Stimulated activated CD4-positive, alpha-beta T cell treated with anti-CD3 and anti-CD28 coated beads, Interleukin-4, amount 100 ng/mL, for 4 hours (primary cell): ENCODE measurements at places on chromosomes 3 and 15.

- DNase-seq = no peak
These were observed 22.3 kb downstream of the FANCD2OS start for GRCh38 chr3:10085738-10086137.

GRCh38 chr3:12578742-12579141 is 21.9 kb downstream of the MKRN2 start:
- DNase-seq = no peak

DNA sequence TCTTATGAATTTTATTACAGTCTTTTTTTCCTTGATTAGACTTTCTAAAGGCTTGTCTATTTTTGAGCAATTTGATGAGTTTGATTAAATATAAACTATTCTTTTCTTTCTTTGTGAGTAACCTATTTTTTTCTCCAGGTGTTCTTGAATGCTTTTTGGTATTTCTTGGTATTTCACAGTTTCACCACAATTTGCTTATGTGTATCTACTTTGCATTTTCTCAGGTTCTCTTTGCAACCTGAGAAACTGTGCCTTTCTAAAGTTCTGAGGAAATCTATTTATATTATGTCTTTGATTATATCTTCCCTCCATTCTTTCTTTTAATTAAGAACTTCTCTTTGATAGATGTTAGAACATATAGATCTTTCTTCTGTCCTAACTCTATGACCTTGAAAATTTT is 117.1 kb upstream of the MLF1 start:
- no peak for DNase-seq

DNA sequence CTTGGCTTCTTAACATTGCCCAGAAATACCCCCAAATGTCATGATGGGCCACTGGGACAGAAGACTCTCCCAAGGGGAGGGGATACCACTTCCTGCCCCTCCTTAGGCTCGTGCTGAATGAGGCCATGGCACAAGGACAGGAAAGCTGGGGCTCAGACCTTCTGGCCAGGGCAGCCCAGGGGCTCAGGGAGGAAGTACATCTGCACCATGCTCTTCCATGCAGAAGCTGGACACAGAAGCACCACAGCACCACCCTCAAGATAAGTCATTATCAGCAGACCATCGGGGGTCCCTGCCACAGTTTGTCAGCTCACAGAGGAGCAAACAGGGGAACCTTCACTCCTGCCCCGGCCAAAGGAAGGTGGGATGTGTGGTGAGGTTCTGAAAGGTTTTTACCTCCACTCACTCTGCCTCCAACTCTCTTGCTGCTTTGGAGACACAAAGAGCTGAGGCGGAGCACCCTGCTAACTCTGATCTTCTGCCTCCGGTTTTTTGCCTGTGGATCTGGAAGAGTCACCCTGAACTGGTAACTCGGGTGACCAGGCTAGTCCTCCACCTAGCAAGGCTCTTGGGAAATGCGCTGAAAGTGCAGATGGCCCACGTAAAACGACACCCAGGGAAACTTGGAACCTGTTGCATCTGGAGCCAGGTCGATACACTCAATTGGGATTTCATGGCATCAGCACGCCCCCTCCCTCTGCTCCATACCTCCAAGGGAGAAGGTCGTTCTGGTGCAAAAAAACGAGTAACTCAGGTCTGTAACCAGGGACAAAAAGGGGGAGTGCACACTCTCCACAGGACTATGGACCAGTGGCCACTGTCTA is 8.3 kb downstream of the BMF start:
- DNase-seq = no peak

- DNase-seq = no peak
These were observed 10.9 kb downstream of the SLC35A5 start for GRCh38 chr3:112572701-112573100.

DNA sequence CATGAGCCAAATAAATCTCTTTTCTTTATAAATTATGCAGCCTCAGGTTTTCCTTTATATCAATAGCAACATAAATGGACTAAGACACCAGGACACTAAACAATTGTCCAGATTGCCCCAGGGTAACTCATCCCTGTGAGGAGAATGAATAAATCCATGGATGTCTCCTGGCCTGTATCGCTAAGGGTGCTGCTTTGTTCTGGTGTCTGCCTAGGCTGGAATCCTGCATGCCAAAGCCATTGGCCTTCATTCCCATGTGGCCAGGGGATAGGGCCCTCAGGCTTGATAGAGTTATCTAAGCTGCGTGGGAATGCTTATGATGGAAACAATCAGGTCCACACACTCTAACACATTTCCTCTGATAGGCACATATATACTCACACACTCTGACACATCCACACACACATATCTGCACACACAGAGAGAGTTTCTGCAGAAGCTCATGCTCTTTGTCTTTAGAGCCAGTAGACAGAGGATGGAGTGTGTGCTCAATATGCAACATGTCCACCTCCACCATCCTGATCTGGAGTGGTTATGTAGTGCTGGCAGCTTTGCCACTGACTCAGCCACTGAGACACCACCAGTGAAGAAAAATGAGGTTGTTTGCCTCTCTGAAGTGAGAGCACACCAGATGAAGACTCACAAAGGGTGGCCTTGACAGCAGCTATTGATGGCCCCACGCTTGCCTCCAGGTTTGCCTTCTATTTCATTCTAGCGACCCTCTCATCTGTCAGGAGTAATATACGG is 24.0 kb upstream of the DGKG start:
- DNase-seq = no peak

DNA sequence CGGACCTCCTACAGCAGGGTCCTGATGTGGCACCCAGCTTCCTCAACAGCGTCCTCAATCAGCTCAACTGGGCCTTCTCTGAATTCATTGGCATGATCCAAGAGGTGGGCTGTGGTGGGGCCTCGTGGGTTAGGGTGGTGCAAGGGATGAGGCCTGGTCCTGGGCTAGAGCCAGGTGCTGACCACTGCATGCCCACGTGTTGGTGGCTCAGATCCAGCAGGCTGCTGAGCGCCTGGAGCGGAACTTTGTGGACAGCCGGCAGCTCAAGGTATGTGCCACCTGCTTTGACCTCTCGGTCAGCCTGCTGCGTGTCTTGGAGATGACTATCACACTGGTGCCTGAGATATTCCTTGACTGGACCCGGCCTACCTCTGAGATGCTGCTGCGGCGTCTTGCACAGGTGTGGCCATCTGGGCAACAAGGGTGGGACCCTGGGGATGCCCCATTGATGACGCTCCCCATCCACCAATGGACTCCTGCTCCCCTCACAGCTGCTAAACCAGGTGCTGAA is 3.8 kb downstream of the AMIGO3 start:
- DNase-seq = no peak

- DNase-seq = no peak
These were observed 482.3 kb downstream of the ZBBX start for GRCh38 chr3:166897811-166898210.

GRCh38 chr15:95196176-95196915 is 965.0 kb downstream of the MCTP2 start:
- DNase-seq = no peak

- DNase-seq = no peak
These were observed 89.5 kb downstream of the FGF12 start for GRCh38 chr3:192637803-192638202.

DNA sequence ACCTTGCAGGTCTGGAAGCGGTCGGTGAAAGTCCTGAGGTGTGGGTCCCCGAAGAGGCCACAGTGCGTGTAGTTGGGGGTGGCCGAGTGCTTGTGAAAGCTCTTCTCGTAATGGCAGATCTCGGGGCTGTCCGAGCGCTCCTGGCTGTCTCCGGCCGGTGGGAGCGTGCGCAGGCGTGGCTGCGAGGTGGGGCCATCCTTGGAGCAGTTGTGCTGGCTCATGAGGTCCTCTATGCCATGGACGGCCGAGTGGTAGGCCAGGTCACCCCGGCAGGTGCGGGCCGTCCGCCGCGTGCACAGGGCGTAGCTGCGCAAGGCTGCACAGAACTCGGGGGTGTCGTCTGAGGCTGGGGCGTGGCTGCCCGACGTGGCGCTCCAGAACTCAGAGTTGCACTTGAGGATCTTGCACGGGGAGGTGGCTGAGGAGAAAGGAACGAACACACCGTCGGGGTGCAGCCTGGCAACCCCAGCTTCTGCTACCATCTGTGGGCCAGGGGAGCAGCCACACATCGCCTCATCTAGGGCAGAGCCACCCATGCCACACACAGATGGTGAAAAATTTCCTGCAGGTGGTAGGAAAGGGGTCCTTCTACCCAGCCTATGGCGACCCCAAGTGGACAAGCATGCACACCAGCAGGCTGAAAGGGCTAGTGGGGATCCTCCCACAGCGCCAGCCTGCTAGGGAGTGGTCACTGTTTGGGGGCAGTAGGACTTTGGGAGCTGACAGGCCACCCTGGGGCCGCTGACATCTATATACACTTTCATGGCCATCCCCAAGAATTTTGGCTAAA is 36.7 kb downstream of the RGMA start:
- no peak for DNase-seq

GRCh38 chr3:88203642-88204055 is 53.9 kb downstream of the C3orf38 start:
- DNase-seq = peak; percentile 7

GRCh38 chr15:66388043-66388363 is 1.3 kb downstream of the MAP2K1 start:
- DNase-seq = no peak

- no peak for DNase-seq
These were observed 116.8 kb downstream of the TPRG1 start for GRCh38 chr3:189288348-189289235.

GRCh38 chr3:78794431-78794830 is 973.4 kb downstream of the ROBO1 start:
- no peak for DNase-seq

GRCh38 chr3:13876451-13877100 is 3.3 kb downstream of the WNT7A start:
- no peak for DNase-seq

- DNase-seq = no peak
These were observed 36.1 kb downstream of the PCSK6 start for GRCh38 chr15:101453123-101454120.

DNA sequence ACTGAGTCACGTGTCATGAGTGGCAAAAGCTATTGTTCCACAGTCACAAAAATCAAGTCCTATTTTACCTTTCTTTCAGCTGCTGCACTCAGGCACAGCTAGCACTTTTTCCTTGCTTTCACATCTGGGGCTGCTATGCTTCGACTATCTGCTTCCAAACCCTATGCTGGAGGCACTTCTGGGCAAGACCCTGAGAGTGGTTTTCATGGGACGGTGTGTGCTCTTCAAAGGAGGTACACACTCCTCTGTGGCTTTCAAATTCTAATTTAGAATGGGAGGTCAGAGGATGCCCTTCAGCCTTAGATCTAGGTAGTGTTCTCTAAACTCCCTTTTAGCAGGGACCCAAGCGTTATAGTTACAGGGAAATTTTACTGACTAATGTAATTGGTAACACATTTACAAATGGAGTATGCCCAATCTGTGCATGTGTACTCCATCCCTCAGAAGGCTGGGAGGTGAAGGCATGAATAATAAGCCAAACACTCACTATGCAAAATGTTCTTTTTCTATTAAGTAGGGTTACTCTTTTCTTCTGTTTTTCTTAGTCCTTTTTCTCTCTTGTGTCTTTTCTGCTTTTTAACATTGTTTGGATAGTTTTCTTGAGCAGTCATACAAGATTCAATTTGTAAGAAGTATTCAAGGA is 188.3 kb downstream of the LSAMP start:
- DNase-seq = no peak

DNA sequence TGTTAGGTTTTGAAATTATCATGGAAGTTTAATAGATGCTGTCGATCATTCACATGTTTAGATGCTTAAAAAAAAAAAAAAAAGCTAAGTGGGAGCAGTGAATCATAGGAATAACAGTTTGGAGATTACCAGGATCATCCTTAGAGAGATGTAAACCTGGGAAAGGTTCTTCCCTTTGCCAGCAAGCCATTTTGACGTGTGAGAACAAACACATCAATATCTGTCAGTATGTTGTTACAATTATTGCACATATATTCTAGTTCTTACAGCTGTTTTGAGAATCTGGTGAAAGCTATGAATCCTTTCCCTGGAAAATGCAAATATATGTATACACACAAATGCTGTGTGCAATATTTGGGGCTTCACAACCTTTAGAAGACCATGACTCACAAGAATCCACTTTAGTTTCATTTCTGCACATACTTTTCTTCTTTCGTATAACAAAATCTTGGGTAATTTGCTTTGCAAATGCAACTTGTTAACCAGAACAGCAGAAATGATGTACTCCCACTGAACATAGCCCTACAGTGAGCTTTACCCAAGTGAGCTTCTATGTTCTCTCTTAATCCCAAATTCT is 12.0 kb downstream of the NFKBIZ start:
- no peak for DNase-seq

GRCh38 chr3:185583925-185584324 is 2.2 kb upstream of the SENP2 start:
- DNase-seq = no peak

GRCh38 chr3:106518516-106518915 is 649.7 kb upstream of the CBLB start:
- DNase-seq = no peak

DNA sequence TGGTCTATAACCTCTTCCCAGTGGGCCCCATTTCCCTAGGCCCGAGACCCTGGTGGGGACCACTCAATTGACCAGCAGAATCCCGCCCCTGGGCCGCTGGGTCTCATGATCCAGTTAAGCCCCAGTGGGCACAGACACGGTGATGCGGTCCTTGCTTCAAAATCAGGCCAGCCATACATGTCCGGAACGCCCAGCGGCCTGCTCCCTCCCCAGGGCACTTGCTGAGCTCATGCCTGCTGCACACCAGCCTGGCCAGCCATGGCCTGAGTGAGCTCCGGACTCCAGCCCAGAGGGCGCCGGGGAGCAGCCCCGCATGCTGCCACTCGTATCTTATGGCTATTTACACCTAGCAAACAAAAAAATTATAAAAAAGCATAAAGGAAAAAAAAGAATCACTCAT is 34.4 kb upstream of the IQSEC1 start:
- DNase-seq = no peak
